RWPE2 (cell line): ENCODE measurements at places on chromosomes 2 and 18.

- no peak for DNase-seq
Observed at GRCh38 chr18:34818064-34818463, 108.0 kb downstream of the DTNA start.

GRCh38 chr2:56266761-56267414 is 83.1 kb downstream of the CCDC85A start:
- no peak for DNase-seq

- DNase-seq: peak; percentile 43
Observed at GRCh38 chr2:233448220-233448559, 93.9 kb downstream of the DGKD start.

DNA sequence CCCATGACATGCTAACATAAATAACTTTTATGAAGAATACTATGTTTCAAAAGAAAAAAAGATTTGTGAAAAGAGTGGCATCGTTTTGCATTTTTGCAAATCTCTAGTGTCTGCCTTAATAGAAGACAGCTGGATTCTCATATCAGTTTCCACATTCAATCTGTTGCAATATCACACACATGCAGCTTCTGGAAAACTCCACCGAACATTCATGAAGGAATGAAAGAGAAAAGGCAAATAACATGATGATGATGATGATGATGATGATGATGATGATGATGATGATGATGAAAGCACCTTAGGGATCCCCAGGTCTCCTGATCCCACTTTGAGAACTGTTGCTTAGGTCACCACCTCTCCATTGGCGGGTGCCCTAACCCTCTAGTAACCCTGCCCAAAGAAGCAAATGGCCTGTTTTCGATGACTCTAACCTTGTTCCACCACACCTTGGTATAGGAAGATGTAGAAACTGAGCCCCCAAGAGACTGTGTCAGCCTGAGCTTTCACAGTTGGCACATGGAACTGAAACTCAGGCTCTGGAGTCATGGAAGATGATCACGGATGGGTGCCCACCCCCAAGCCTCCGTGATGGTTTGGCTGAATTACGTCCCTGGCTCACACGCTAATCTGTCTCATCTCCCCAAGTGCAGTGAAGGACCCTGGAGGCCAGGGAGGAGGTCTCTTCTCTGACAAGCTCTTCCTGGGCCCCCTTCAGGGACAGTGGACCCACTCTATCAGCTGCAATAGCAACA is 80.1 kb upstream of the SMAD7 start:
- DNase-seq: no peak

DNA sequence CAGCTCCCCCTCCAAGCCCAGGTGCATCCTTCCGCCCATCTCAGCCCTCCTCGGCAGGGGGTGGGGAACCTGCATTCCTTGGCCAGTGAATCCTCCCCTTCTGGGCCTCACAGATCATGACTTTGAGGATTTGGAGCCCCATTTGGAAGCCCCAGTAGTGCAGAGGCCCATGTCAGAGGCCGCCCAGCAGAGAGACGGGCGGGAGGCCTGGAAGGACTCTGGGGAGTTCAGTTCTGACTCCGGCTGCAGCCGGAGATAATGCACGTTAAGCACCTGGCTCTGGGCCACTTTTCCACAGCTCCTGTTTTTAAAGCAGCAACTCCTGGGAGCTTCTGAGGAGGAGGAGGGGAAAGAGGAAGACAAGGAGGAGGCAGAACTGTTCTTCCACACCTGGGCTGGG is 14.9 kb downstream of the ATOH8 start:
- DNase-seq: no peak

DNA sequence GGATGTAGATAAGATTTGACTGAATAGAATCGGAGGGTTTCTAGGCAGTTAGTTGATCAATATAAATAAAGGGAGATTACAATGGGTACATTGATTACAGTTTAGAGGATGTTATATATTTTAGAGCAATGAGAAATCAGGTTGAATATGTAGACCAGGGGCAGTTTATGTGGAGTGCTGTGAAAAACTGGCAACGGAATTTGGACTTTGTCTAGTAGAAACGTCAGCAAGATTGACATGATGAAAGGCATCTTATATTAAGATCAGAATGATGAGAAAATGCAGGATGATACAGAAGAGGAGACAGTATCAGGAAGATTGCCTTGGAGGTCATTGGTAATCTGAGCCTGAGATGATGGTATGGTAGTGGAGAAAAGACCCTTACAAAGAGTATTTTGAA is 39.9 kb downstream of the RAB10 start:
- DNase-seq: no peak

DNA sequence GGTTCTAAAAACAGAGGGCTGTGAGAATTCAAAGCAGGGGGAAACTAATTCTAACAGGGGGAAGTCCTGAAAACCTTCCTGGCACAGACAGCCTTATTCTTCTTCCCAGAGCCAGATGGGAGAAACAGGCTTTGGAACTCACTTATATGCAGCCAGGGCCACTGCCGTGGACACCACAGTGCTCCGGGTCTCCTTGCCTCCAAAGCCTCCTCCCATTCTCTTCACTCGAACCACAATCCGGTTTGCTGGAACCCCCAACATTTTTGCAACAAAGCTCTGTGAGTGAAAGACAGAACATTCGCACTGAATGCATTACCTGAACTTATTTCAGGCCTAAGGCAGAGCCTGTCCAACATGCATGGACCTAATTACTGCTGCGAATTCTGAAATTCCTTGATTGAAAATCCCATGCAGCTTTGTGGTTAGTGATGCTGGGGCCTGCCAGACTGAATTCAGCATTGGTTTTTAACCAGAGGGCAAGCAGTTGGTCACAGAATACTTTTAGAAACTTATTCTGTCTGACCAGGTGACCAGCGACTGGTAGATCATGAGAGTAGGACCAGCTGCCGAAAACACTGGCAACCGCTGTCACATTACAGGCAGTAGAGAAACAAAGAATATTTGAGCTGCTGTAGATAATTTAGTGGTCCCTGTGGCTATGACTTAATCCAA is 48.6 kb downstream of the XDH start:
- no peak for DNase-seq

GRCh38 chr2:8416849-8417832 is 264.7 kb upstream of the ID2 start:
- no peak for DNase-seq

GRCh38 chr18:34929336-34929780 is 111.9 kb upstream of the MAPRE2 start:
- DNase-seq: no peak

DNA sequence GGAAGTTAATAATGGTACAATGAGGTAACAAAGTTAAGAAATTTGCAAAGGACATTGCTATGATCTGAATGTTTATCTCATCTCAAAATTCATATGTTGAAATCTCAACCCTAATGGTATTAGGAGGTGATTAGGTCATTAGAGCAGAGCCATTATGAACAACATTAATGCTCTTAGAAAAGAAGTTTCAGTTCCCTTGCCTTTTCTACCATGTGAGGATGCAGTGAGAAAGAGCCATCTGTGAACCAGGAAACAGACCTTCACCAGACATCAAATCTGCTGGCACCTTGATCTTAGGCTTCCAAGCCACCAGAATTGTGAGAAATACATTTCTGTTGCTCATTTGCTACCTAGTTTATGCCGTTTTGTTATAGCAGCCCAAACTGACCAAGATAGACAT is 757.6 kb downstream of the NR4A2 start:
- no peak for DNase-seq

DNA sequence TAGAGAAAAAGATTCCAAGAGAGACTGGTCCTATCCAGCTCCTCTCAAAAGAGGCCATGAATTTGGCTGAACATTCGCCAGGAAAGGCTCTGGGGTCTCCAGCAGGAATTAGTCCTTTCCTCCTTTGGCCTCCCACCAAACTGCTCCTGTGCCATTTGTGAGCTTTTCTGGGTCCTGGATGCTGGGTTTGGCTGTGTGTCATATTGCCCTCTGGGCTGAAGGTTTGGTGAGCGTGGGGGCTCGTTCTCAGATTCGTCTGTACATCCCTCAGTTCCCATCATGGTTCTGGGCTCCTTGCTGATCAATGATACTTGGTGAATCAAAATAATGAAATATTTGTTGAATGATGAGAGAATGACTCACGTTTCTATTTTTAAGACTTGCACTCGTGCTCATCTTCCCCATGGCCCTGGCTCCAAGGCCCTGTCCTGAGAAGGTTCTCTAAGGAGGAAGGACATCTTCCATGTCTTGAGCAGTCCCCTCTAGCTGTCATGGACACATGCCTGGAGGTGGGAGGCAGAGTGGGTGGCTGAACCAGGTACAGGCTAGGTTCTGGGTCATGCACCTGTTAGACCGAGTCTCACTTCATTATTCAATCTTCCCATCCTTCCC is 47.8 kb upstream of the RHOB start:
- no peak for DNase-seq

- no peak for DNase-seq
Observed at GRCh38 chr2:47660168-47660567, 122.8 kb upstream of the MSH6 start.

GRCh38 chr18:58542426-58543159 is 86.3 kb downstream of the ALPK2 start:
- no peak for DNase-seq
